ENCODE measurements at places on chromosomes 1 and 21. TPM values are rescaled to one million over a fixed set of nuclear protein-coding genes. Genes with fewer than 3 reads are reported as not detected.

- H3K36me3 ChIP-seq: no peaks in the 10 kb centered on the region
- H3K4me1 ChIP-seq: no peaks in the 10 kb centered on the region
- no peak overlapping the region for H3K27ac ChIP-seq
- no peak overlapping the region for H3K4me3 ChIP-seq
- H3K27me3 ChIP-seq: no peaks in the 10 kb centered on the region
Observed at GRCh38 chr1:24905355-24905978, 24.6 kb downstream of the RUNX3 start.

GRCh38 chr1:222073307-222073995, 331.6 kb upstream of the DUSP10 start:
- DNase-seq: peak; percentile 29
- no peaks in the 10 kb centered on the region for H3K27me3 ChIP-seq
- peak overlapping the region; percentile 31 for H3K27ac ChIP-seq
- peaks cover 5% of the 10 kb centered on the region for H3K4me1 ChIP-seq

GRCh38 chr1:228735871-228736586, 750 bp downstream of the RHOU start:
- H3K4me3 ChIP-seq: peak overlapping the region; percentile 74
- H3K27me3 ChIP-seq: no peaks in the 10 kb centered on the region
- H3K36me3 ChIP-seq: no peaks in the 10 kb centered on the region

DNA sequence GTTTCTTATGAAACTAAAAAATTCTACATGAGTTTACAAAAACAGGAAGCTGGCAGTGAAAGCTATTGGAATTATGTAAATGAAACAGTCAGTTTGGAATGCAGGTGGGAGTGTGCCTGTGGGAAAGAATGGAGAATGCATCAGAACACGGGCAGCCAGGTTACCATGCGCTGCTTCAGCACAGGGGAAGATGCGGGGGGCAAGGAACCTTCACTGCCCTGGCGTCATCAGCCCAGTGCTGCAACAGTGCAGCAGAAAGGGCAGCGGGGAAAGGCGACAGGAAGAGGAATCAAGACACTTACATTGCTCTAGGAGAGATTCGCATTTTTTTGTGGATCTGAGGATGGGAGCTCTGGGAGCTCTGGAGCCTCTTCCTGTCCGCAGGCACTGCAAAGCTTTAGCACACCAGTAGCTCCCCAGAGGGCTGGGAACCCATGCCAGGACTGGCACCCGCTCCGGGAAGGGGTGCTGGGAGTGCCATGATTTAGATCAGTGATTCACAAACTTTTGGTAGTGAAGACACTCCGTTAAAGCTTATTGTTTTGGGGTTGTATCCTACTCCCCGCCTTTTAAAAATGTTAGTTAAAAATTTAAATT, 64.1 kb upstream of the WDR26 start:
- H3K36me3 ChIP-seq: no peaks in the 10 kb centered on the region
- H3K4me3 ChIP-seq: no peak overlapping the region
- peaks cover 25% of the 10 kb centered on the region for H3K4me1 ChIP-seq

- peak overlapping the region; percentile 66 for H3K27ac ChIP-seq
- H3K36me3 ChIP-seq: no peaks in the 10 kb centered on the region
- peaks cover 24% of the 10 kb centered on the region for H3K4me1 ChIP-seq
Observed at GRCh38 chr1:29176576-29176975, 5.1 kb downstream of the SRSF4 start.

GRCh38 chr1:180899262-180899661, 13.4 kb upstream of the KIAA1614 start:
- no peaks in the 10 kb centered on the region for H3K27me3 ChIP-seq
- H3K36me3 ChIP-seq: no peaks in the 10 kb centered on the region
- no peaks in the 10 kb centered on the region for H3K4me1 ChIP-seq
- H3K27ac ChIP-seq: no peak overlapping the region
- no peak overlapping the region for H3K4me3 ChIP-seq
- DNase-seq: no peak

DNA sequence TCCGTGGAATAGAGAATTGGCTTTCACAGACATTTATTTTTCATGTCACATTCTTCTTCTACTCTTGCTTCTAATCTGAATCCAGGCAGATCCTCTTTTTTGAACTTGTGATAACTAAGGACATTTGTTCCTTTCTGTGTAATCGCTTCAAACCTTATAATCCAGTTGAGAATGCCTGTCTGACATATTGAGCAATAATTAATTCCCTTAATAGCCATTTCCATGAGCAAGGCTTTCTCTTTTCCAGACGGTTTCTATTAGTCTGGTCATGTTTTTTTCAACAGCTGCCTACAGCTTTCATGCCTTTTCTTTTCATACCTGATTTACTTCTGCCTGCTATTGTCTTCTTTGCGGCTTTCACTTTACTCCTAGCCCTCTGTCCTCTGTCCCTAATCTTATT, 163.4 kb downstream of the CYYR1 start:
- no peak overlapping the region for H3K4me3 ChIP-seq
- no peaks in the 10 kb centered on the region for H3K36me3 ChIP-seq
- no peaks in the 10 kb centered on the region for H3K27me3 ChIP-seq
- no peak overlapping the region for H3K27ac ChIP-seq

DNA sequence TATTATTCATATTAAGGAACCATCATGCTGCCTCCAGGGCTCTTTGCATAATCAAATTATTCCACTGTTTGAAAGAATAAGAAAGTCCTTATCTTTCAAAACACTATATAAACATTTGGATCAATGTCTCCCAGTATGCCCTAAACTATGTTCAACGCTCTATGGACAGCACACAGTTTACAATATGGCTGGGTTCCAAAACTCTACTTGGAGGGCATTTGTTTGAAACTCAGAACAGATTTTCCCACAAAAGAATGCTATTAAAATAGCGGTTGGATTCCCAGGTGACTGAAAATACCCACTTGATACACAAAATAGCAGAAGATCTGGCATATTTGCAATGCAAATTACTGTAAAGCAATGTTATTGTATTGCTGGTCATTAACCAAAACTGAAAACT, 3.2 kb downstream of the HAO2 start:
- no peaks in the 10 kb centered on the region for H3K36me3 ChIP-seq
- H3K4me1 ChIP-seq: peaks cover 19% of the 10 kb centered on the region
- no peak overlapping the region for H3K4me3 ChIP-seq

- no peak overlapping the region for H3K27ac ChIP-seq
- H3K36me3 ChIP-seq: no peaks in the 10 kb centered on the region
- H3K27me3 ChIP-seq: no peaks in the 10 kb centered on the region
- no peaks in the 10 kb centered on the region for H3K4me1 ChIP-seq
Observed at GRCh38 chr21:21730512-21730911, 732.3 kb downstream of the NCAM2 start.

DNA sequence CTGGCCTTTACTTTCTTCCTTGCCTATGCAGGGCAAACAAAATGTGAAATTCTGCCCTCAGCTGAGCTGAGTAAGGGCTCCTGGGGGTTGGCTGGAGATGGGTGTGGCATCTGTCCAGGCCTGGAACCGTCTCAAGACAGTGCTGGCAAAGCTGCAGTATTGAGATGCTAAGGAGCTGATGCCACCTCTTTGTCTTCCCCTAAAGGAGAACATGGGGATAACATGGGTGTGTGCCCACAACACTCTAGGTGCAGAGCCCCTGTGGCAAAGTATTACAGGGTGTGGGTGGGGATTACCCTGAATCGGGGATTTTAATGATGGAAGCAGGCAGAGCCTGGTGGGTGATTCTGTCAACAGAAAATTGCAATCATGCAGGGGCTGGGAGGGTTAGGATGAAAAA, 2.5 kb upstream of the ST3GAL3 start:
- DNase-seq: no peak
- no peak overlapping the region for H3K4me3 ChIP-seq
- no peak overlapping the region for H3K27ac ChIP-seq
- no peaks in the 10 kb centered on the region for H3K36me3 ChIP-seq

Gene NUAK2
- 20.7 TPM for polyA plus RNA-seq

Gene SDHB
- 105 TPM for polyA plus RNA-seq

Gene SIK1
- polyA plus RNA-seq: 7.7 TPM

Gene PTPN22
- not detected for polyA plus RNA-seq
